AG10803 (cell line): ENCODE measurements at places on chromosomes 16 and 17.

GRCh38 chr16:89860747-89861304 is 12.6 kb upstream of the TCF25 start:
- DNase-seq: peak; percentile 24

DNA sequence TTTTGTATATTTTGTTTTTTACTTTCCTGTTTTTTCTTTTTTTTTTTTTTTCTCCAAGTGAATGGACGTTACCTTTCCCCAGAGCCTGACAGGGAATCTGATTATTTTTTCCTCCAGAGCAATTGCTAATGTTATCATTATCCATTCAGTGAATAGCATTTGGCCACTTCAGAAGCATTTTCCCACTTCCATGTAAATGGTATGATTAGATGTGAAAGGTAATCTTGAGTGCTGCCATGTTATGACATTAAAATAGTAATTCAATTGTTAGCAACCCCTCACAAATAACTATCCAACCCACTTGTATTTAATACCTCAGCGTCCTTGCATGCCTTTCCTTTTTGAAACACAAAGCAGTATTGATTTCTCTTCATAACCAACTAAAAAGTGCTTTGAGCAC is 1243.8 kb downstream of the CDH8 start:
- DNase-seq: no peak

DNA sequence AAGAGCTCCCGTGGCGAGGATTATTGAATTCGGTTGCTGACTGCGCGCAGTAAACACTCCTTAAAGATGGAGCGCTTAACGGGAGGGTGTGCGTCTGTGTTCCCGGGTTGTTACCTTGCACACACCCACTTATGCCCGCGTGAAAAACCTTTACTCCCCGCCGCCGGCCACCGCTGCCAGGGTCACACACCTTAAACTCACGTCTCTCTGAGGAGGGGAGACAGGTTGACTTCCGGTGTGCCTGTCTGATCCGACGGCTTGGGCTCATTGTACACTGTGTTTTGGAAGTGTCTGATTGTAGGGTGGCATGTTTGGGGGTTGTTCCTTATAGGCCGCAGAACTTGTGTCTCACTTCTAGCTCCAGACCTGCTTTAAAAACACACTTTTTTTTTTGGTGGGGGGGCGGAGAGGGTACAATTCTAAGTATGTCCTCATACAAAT is 66.8 kb downstream of the KPNA2 start:
- DNase-seq: no peak

DNA sequence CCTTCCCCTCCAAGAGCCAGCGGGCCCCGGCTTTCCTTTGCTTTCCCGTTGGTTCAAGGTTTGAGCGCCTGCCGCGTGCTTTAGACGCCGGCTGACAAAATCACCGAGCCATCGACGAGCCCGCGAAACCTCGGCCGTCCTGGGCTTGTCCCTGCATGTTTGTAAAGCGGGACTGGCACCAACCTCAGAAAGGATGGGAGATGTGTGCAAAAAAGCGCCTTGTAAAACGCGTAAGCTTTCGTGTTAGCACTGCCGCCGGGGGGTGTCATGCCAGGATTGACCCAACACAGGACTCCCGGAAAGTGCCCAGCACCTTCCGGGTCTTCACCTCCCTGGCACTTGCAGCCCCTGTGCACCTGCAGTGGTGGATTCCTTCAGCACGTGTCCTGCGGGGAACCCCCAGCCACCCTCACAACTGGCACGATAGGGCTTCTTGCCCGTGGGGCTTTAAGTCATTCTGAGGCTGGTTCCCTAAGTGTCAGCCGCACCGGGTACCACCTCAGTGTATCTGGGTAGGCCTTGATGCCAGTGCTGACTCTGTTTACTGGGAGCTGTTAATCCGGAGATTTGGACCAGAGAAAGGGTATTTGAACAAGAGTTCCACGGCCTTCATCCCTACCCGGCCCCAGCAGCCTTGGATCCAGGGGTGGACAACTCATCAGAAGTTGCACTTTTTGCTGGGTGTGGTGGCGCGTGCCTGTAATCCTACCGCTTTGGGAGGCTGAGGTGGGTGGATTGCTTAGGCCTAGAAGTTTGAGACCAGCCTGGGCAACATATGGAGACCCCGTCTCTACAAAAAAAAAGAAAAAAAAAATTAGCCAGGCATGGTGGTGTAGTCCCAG is 817 bp downstream of the NDUFAF8 start:
- peak; percentile 33 for DNase-seq

DNA sequence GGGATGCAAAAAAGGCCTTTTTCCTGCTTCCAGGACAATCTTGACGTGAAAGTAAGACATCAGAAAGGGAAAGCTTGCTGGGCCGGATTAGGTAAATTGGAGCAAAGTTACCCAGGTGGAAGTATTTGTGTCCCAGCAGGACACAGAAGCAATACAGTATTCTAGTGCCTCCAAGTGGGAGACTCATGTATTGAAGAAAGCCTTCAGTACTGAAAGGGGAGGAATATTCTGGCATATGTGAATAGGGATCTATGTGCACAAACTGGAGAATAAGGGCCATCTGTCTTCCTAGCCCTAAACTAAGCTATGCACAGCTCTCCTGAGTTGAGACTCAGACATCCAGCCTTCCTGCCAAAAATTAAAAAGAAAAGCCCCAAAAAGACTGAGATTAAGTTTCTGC is 327.3 kb upstream of the CDH8 start:
- DNase-seq: no peak
